RKO (cell line): ENCODE measurements at places on chromosomes 3 and 15.
A peak's percentile ranks its signal among the peaks of the same experiment; 100 is the strongest.

DNA sequence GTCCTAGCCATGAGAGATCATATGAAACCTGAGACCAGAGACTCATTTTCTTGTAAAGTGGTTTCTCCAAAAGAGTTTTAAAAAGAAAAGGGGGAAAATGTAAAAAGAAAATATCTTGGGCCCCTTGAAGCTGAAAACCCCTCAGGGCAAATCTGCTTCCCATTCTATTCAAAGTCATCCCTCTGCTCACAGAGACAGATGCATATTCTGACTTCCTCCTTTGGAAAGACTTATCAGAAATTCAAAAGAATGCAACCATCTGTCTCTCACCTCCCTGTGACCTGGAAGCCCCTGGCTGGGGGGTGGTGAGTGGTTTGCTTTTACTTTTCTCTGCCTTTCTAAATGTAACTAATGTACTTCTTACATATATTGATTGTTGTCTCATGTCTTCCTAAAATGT is 1154.8 kb downstream of the NSUN3 start:
- no peak for DNase-seq

GRCh38 chr3:10528046-10528445 is 22.7 kb upstream of the ATP2B2 start:
- DNase-seq, result no peak

DNA sequence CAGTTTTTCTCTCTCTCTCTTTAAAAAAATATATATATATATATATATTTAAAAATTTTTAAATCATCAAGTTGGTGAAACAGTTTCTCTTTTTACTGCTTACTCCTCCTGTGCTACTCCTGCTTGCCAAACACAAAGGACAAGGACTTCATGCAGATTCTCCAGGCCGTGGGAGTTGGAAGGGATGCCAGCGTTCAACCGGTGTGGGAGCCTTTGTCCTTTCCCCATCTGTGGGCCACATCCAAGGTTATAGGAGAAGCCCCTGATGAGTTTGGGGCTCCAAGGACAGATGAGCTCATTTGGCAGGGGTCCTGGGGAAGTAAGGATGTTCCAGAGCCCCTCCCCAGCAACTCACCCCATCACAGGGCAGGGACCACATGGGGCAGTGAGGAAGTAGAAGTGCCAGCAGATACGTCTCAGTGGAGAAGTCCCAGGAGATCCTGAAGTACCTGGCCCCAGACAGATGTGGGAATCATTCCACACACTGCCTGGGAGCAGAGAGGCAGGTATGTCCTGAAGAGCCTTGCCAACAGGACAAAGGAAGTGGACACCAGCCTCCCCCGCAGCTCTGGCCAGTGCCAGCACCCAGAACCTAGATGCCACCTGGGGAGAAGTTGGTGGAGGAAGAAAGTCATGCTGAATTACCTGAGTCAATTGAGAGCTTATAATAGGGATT is 36.6 kb downstream of the CCK start:
- DNase-seq, result no peak

- DNase-seq, result no peak
These were observed 17.9 kb downstream of the DZIP1L start for GRCh38 chr3:138097192-138098172.

DNA sequence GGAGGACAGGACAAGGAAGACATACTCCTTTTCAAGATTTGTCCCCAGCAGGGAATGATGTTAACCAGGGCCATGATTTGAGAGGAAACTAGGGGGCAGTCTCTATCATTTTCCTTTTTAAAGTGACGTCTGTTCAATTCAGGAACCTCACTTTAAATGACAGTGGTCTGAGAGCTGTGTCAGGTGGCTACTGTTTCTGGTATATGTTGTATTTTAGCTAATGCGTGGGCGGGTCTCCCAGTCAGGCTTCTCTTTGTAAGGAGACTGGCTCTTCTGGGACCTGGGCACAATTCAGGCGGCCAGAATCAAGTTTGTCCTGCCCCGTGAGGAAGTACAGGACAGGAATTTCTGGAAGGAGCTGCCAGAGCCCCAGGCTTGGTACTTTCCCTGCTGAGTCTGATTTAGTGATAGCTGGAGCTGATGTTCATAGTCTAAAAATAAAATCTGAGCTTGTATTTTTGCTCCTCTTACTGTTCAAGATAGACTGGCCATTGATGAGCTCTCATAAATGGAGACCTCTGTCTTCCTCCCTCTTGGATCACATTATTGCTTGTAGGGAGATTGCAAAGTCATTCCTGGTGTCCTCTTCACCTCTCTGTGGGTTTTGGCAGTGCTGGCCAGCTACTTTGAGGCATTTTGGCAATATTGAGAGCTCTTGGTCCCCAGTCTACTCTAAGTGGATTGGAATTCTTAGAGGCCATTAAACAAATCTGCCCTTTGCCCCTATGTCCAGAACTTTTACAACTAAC is 25.6 kb downstream of the SQOR start:
- DNase-seq, result no peak

- no peak for DNase-seq
These were observed 89.5 kb downstream of the GADL1 start for GRCh38 chr3:30804984-30805383.

GRCh38 chr3:183308751-183309150 is 55.7 kb downstream of the B3GNT5 start:
- no peak for DNase-seq

- no peak for DNase-seq
These were observed 500.4 kb downstream of the SHQ1 start for GRCh38 chr3:72347819-72348319.

DNA sequence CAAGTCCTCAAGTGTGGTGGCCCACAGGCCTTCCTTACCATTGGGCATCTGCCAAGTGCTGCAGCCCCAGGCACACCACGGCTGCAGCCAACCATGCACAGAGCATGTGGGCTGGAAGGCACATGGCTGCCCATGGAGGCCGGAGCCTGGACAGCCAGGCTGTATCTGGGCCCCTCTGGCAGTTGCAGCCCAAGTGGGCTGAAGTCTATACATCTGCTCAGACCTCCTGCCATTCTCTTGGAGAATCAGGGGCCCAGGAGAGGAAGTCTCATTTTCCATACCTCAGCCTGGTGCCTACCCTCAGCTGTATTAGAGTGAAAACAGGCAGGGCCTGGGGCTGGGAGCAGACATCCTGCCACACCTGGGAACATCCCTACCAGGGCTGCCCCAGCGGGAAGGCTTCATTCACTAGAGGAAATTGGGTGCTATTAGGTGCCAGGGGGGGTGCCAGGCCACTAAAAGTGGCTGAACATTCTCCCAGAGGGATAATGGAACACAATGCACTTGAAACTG is 48.0 kb upstream of the SLCO2A1 start:
- DNase-seq, result no peak

DNA sequence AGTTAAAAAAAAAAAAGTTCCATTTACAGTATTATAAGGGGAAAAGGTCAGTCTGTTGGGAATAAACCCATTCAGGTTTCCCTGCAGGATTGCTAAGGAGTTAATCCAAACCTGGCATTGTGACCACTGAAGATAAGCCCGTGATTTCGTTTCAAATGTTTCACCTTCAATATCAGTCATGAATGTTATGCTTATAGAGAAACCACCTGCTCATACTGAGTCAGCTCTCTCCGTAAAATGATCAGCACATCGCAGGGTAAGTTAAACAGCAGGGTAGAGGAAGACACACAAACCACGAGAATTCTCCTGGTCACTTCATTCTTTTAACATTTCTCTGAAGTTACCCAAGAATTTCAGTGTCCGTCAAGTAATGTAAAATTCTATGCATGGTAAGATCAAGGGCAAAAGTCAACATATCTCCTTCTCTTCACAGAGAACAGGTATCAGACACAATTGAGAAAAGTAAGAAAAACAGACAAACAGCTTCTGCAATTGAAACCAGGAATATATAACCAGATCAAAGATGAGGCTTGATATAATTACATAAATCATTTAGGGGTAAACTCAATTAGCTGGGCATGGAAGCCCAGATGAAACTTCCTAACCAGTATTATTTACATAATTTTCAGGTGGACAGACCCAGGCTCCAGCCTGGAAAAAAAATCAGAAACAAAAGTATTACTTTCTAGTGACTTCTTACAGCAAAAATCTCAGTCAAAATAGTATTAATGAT is 67.6 kb upstream of the ARHGEF3 start:
- no peak for DNase-seq

GRCh38 chr3:160921020-160921635 is 165.1 kb downstream of the PPM1L start:
- DNase-seq, result peak; percentile 72

DNA sequence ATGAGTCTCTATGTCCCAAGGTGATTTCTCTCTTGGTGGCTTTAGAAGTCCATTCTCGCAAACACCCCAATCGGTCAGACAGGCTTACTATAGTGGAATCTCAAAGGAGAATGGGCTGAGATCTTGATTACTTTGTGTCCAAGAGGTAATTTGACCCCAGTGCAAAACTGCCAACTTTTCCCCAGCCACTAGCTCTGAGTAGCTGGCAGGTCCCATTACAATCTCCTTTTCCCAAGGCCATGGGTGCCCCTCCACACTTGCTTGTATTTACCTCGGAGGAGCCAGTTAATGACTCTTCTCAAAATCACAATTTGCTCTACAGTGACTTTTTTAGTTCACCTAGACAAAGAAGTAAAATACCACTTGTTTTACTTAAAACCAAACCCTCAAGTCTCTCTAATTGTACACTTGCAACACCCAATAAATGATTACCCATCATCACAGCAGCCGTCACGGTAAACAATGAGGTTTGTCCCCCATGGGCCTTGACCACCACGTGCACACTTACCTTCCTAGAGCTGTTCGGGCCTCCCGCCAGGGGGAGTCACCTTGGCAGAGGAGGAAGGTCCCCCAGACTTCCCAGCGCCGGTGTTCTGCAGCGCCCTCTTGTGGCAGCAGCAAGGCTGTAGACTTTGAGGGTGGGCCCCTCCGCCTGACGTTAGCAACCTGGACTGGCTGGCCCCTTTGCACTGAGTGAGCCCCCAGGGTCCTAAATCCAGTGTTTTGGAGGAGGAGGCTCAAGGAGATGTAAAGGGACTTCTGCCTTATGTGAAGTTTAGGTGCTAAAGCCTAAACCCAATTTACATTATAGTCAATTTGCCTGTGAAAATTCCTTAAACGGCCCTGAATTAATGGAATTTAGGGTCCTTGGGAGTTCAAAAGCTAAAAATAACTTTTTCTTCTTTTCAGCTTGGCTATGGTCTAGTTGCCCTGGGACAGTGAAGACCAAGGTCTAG is 18.7 kb upstream of the HDAC11 start:
- DNase-seq, result peak; percentile 72

GRCh38 chr15:69592954-69593353 is 140.3 kb downstream of the RPLP1 start:
- DNase-seq, result no peak

DNA sequence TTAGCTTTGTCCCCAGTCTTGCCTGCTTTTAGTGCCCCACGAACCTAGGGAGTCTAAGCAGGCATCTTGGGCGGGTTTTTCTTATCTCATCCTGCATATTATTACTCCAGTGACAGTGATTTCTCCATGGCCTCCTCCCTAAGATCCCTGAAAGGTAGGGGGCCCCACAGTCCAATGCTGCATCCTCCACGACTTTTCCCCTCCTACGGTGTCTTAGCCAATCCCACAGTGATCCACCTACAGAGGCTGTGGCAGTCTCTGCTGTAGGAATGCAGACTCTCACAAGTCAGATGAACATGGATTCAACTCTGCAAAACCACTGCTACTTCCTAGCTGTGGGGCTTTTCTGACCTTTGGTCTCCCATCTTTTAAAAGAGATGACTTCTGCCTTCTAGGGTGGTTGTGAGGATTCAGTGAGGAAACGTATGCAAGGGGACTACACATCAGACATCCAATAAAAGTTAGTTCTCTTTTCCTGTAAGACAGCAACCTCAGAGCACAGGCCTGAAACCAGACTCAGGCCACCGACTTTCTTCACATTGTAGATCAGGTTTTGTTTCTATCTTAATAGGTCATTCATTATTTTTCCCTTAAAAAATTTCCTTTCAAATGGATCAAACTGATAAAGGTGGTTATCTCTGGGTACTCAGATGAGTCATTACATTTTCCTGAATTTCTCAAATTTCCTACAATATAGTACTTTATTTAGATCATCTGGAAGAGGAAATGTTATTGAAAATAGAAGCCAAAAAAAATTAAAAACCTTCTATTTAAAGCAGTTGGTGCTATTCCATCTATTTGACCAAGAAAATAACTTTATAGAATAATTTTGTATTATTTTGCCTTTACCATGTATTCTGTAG is 23.2 kb downstream of the ILDR1 start:
- DNase-seq, result no peak

GRCh38 chr3:16570113-16570512 is 35.1 kb downstream of the DAZL start:
- DNase-seq, result no peak
